ENCODE measurements at places on chromosomes 2 and 18.
A peak's percentile ranks its signal among the peaks of the same experiment; 100 is the strongest.

DNA sequence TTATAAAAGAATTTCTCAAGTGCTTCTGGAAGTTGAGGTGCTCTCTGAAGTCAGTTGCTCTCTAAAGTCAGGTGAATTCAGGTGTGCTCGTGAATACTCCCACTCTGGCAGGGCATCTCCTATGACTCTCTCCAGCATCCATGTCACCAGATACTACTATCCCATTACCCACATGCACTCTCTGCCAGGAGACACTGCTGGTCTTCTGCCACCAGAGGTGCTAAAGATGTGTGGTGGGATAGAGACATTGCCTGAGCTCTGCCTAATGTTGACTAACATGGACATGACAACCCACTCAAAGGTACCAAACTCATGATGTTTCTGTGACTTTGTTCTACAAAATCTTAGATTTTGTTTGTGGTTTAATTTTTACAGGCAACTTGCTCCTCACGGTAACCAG, 106.4 kb upstream of the HNRNPA3 start:
- H3K4me3 ChIP-seq, result no peak overlapping the region
- H3K27ac ChIP-seq, result no peak overlapping the region
- H3K4me1 ChIP-seq, result no peaks in the 10 kb centered on the region
- H3K36me3 ChIP-seq, result no peaks in the 10 kb centered on the region

- H3K4me3 ChIP-seq, result peak overlapping the region; percentile 61
- DNase-seq, result peak; percentile 68
- peak overlapping the region; percentile 92 for H3K27ac ChIP-seq
- H3K36me3 ChIP-seq, result peaks cover 3% of the 10 kb centered on the region
- H3K27me3 ChIP-seq, result no peaks in the 10 kb centered on the region
These were observed 76.4 kb downstream of the AP1S3 start for GRCh38 chr2:223760838-223761502.

- no peak overlapping the region for H3K4me3 ChIP-seq
- no peak overlapping the region for H3K27ac ChIP-seq
These were observed 108.1 kb downstream of the ADCYAP1 start for GRCh38 chr18:1012775-1013174.

DNA sequence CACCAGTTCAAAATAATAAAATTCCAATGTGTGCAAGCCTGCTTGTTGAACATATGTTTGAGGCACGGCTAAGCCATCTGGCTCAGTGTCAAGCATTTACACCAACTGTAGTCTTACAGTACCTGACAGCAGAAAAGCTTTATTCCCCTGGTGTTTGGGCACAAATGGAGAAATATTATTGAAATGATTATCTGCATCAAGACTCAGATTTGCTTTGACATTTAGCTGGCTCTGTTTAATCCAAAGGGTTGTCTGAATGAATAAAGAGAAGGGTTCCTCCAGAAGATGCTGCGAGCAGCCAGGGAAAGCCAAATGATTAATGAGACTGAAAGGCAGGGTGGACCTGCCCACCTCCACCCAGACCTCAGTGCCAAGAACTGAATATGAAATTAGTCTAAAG, 393.2 kb upstream of the GALNT5 start:
- H3K4me3 ChIP-seq, result no peak overlapping the region
- no peak for DNase-seq
- no peak overlapping the region for H3K27ac ChIP-seq
- peaks cover 10% of the 10 kb centered on the region for H3K27me3 ChIP-seq

- no peak for DNase-seq
- H3K4me3 ChIP-seq, result no peak overlapping the region
- H3K4me1 ChIP-seq, result no peaks in the 10 kb centered on the region
- no peaks in the 10 kb centered on the region for H3K36me3 ChIP-seq
These were observed 274.1 kb upstream of the CYRIA start for GRCh38 chr2:16939771-16940170.

GRCh38 chr2:238352361-238352760, 32.0 kb downstream of the TRAF3IP1 start:
- no peak overlapping the region for H3K4me3 ChIP-seq
- H3K36me3 ChIP-seq, result no peaks in the 10 kb centered on the region
- no peak for DNase-seq
- H3K4me1 ChIP-seq, result peaks cover 1% of the 10 kb centered on the region
- H3K27ac ChIP-seq, result no peak overlapping the region

GRCh38 chr2:51511002-51511401, 479.1 kb upstream of the NRXN1 start:
- no peak overlapping the region for H3K27ac ChIP-seq
- no peak overlapping the region for H3K4me3 ChIP-seq
- H3K27me3 ChIP-seq, result no peaks in the 10 kb centered on the region
- H3K4me1 ChIP-seq, result no peaks in the 10 kb centered on the region

Data from activated T-helper 2 cell treated with anti-CD3 and anti-CD28 coated beads, Interferon-gamma antibody, Interleukin-2, Interleukin-4, amounts not matched to agents 10 μg/mL and 5 μg/mL and 100 μg/mL, durations not matched to agents 14 hours and 24 hours and 36 hours (primary cell).